ENCODE measurements at places on chromosomes 16 and 17. TPM values are rescaled to one million over a fixed set of nuclear protein-coding genes. Genes with fewer than 3 reads are reported as not detected.

DNA sequence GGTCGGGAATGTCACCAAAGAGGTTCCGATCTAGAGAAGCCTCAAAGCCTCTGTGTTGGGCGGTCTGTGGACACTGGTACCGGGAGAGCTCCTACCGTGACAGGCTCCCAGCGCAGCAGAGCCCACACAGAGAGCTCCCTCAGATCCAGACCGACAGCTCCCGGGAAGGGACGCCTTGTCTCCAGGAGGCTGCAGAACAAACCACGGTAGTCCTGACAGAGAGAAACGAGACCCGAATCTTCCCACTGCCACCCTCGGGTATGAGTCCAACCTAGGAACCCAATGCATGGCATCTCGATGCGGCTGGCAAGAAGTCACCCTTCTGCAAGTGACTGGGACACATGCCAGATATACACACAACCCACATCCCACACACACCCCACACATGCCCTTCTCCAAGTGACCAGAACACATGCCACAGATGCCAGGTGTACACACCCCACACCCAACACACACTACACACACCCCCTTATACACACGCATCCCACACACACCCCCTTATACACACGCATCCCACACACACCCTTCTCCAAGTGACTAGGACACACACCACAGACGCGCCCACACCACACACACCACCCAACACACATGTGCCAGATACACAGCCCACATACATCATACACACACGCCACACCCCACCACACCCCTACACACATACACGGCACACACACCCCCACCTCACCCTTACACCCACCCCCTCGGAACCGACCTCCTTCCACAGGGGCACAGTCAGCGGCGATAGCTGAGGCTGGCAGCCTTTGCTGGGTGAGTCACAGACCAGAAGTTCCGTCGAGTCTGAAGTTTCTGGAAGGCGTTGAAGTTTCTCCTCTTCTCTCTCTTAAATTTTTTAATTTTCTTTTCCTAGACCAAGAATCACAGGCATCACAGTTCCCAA lies 15.9 kb upstream of the CYTH1 start:
- DNase-seq: no peak

UNC45B gene
- total RNA-seq: not detected

- DNase-seq: no peak
These were observed 26.9 kb downstream of the ZNRF1 start for GRCh38 chr16:75025761-75026160.

GRCh38 chr16:69239851-69240250 lies 52.9 kb downstream of the SNTB2 start:
- DNase-seq: no peak

DNA sequence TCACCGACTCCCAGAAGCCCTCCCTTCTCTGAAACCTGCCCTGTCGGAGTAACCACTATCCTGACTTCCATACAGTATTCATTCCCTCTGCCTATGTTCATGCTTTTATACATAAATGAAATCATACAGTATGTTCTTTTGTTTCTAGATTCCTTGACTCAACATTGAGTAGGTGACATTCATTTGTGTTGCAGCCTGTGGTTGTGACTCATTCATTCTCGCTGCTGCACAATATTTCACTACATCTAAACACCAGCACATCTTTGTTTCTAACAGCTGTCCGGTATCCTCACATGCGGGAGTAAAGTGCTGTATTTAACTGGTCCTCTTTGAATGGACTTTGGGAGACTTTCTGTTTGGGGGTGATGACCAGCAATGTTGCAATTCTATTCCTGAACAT lies 135.0 kb upstream of the FOXF1 start:
- no peak for DNase-seq

GRCh38 chr16:5020551-5020950 lies 13.2 kb downstream of the NAGPA start:
- DNase-seq: no peak

GRCh38 chr17:33647956-33648355 lies 354.9 kb upstream of the ASIC2 start:
- no peak for DNase-seq

DNA sequence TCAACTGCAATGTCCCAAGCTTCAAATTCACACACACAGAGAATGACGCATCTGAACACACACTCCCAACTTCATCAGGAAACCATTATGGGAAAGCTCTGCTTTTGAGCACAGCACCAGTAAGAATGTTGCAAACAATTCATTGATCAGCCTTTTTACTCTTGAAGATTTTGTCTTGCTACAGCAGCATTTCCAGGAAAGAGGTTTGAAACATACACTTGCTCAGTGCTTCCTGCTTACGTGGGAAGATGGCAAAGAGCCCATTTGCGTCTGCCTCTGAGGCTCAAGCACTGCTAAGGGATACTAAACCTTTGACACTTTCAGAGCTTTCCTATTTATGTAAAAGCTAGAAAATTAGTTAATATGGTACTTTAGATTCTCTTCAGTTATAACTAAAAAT lies 77.2 kb upstream of the MON1B start:
- peak; percentile 0 for DNase-seq

- DNase-seq: no peak
These were observed 35.3 kb upstream of the YPEL2 start for GRCh38 chr17:59296190-59296589.

- DNase-seq: no peak
These were observed 183.6 kb downstream of the ZFHX3 start for GRCh38 chr16:72864130-72864833.

GCGR gene
- not detected for total RNA-seq

DNA sequence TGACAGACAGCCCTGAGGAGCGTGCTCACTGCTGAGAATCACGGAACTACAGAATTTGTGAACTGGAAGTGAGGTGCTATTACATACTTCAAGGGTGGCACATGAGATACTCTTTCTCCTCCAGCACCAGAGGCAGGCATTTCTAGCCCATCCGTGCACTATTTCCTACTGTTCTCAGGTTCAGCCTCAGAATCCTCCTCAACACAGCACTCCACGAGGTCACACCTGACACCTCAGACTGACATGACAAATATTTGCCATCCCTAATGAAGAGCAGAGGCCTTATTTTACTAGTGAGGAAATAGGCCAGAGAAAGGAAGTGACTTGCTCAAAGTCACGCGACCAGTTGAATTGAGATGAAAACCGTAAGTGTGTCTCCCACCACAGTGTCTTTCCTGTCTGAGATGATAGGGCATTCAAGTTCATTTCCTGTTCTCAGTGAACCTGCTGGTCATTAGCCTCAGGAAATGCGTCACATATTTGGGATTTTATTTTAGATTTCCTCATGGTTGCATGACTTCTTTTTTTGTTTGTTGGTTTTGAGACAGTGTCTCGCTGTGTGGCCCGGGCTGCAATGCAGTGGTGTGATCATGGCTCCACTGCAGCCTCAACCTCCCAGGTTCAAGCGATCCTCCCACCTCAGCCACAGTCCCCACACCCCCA lies 23.6 kb downstream of the SEZ6 start:
- DNase-seq: peak; percentile 90

NUBP2 gene
- 135 TPM for total RNA-seq

CHST6 gene
- 0.34 TPM for total RNA-seq

DNA sequence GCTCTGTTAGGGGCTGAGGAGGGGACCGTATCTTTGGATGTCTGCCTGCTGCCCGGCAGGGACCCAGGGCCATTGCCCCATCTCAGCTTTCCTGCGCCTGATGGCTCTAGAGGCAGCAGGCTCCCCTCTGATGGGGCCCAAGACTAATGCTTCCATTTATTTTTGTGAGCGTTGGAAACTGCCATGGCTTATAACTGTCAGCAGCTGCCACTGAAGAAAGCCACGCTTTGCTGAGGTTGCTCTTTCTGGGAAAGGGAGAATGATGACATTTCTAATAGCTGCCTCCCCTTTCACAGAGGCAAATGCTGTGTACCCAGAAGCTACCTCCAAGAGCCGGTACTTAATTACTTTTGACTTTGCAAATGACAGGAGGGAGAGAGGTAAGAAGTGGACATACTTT lies 103.8 kb downstream of the HAPSTR1 start:
- DNase-seq: no peak

DNA sequence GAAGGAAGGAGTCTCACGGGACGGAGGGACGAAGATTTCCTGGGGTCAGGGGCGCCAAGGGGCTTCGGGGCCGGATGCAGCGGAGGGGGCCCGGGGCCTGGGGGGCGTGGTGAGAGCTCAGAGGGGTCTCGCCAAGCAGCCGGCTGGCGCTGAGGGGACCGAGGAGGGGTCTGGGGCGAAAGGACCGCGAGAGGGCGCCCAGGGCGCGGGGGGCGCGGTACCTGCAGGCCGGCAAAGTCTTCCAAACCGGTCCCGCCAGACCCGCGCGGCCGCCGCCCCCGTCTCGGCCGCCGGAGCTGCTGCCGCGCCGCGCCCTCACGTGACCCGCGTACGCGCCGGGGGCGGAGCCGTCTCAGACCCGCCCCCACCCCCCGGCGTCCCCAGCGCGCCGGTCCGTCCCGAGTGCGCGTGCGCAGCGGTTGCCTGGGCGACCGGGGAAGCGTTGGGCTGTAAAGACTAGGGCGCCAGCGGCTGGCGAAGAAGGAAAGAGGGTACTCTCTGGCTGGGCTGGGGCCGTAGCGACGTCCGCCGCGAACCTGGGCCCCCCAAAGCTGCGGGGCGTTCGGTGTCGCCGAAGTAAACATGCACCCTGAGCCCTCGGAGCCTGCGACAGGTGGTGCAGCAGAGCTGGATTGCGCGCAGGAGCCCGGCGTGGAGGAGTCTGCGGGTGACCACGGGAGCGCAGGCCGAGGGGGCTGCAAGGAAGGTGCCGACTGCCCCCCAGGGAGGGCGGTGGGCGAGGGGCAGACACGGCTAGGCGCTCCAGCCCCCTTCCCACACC lies at the start of the genes DNAAF1 and HSDL1:
Gene DNAAF1 (plus strand): TSS at position 450 of the 781 bp plus-strand sequence. CDS start 133 bp downstream, at position 583.
Gene HSDL1 (minus strand): TSS at position 319 of the 781 bp plus-strand sequence. CDS start 13,856 bp downstream, outside the sequence.
- no peak for DNase-seq

GRCh38 chr17:69327060-69327831 lies at the start of gene ABCA5:
Gene ABCA5, minus strand, starts transcription at chr17:69327133. Its CDS starts 12,718 bp downstream, at chr17:69314415.
- DNase-seq: no peak

- no peak for DNase-seq
These were observed 6.5 kb upstream of the CCL2 start for GRCh38 chr17:34248511-34249024.

DPEP1 gene
- not detected for total RNA-seq

DNA sequence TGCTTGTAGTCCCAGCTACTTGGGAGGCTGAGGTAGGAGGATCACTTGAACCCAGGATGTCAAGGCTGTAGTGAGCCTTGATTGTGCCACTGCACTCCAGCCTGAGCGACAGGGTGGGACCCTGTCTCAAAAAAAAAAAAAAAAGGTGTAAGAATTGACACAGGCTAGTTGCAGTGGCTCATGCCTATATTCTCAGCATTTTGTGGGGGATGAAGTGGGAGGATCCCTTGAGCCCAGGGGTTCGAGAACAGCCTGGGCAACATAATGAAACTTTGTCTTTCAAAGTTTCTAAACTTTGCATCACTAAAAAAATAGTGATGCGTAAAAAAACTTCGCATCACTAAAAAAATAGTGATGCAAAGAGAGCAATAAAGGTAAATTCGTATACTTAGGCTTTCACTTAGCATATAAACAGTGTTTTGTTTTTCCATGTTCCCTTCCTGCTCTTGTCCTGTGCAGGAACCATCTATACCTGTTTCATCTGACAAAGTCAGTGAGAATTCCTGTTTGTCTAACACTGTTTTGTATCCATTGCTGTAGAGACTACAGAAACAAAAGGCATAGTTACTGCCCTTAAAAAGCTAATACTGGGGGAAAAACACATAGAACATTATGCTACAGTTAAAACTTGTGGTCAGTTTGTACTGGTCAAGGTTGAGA lies 32.1 kb downstream of the CTCF start:
- DNase-seq: no peak

HIGD1B gene
- not detected for total RNA-seq

GRCh38 chr17:29022074-29022473 lies 16.2 kb upstream of the SEZ6 start:
- DNase-seq: no peak

DNA sequence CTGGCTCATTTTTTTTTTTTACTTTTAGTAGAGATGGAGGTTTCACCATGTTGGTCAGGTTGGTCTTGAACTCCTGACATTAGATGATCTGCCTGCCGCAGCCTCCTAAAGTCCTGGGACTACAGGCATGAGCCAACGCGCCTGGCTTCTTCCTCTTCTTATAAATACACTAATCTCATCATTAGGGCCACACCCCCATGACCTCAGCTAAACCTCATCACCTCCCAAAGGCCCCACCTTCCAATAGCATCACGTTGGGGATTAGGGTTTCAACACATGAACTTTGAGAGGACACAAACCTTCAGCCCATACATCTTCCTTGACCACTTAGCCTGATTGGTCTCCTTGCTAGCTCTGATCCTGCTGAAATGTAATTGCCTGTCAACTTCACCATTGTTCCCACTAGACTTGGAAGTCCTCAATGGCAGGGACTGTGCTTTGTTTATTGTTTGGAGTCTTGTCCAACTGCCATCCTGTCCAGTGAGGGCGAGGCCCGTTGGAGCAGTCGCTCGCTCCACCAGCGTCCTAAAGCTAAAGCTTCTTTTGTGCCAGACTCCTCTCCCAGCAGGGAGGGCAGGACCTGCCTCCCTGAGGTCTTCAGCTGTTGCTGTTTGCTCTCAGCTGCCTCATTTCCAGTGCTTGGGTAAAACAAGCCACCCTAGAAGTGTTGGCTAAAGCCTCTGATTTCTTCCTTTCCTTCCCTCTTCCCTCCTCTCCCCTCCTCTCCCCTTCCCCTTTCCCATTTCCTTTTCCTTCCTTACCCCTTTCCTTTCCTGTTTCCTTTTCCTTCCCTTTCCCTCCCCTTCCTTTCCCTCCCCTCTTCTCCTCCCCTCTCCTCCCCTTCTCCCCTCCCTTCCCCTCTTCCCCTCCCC lies 85.3 kb downstream of the HAPSTR1 start:
- DNase-seq: no peak

DNA sequence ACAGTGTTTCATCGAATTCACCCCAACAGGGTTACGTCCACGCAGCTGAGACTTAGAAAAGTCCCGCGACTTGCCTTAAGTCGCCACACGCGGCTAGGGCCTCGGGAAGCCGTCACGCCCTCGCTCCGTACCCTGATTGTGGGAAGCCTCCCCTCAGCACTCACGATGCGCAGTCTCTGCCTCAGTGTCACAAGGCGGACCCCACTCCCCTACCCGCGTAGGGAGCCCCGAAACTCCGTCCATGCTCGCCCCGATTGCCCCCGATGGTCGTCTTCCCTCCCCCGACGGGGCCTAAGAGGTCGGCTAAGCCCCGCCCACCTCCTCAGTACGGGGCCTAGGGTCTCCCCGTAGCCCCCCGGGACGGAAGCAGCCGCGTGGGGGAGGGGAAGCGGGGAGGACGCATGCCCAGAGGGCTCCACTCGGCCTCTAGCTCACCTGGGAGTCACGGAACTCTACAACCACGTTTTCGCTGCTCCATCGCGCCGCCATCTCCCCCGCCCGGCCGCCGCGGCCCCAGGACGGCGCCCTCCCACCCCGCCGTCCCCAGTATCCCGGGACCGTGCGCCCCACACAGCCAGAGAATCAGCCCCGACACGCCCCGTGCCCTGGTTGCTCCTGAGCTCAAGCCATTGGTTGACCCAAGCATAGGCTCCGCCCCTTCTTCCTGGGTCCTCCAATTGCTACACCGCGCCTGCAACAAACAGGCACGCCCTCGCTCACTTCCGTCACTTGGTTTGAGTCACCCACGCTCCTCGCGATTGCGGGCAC lies at the start of gene WDR59:
Gene WDR59 (minus strand): TSS at position 595 of the 768 bp plus-strand sequence. CDS start 106 bp downstream, at position 489.
- peak; percentile 96 for DNase-seq

DNA sequence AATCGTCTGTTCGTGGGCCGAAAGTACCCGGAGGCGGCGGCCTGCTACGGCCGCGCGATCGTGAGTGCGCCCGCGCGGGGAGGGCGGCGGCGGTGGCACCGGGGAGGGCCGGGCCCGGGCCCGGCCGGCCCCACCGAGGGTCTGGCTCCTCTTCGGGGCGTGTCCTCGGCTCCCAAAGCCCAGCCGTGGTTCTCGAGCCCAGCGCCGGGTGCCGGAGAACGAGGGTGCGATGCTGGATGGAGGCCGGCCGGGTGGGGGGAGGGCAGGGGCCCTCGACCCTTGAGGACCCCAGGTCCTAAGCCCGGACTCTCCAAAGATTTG lies 375 bp downstream of the STUB1 start:
- no peak for DNase-seq

- DNase-seq: no peak
These were observed 45.5 kb downstream of the RBFOX1 start for GRCh38 chr16:7378024-7378695.

All from glomerular endothelial cell (primary cell).